ENCODE measurements at places on chromosomes 16 and 17. TPM values are rescaled to one million over a fixed set of nuclear protein-coding genes. Genes with fewer than 3 reads are reported as not detected.
A peak's percentile ranks its signal among the peaks of the same experiment; 100 is the strongest.

- DNase-seq, result no peak
Measured at GRCh38 chr17:2850991-2851390, 54.8 kb downstream of the RAP1GAP2 start.

DNA sequence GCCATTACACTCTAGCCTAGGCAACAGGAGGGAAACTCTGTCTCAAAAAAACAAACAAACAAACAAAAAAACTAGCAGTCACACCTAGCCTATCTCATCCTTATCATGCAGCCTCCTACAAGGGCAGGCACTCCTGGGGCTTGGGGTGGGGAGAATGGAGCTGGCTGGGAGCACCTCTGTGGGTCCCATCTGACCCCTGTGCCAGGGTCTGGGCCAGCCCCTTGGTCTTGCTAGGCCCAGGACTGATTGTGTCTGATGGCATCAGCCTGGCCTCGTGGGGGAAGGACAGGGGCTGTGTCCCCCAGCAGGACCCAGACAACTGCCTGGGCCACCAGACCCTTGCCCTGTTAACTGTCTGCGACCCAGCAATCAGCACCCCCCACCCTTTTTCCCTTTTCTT is 49.8 kb downstream of the SREBF1 start:
- DNase-seq, result no peak

DNA sequence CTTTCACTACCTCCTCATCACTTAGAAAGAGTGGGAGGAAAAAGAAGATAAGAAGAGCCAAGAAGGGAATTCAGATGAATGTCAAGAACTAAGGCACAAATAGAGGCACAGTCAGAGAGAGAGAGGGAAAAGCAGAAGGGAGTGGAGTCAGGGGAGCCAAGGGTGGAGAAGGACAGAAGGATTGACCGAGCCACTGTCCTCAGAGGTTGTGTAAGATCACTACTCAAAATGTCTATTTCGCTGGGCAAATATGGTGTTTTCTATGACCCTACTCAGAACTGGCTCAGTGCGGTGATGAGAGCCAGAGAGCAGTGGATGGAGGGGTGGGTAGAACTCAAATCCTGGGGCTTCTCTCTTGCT is 139.2 kb upstream of the HS3ST2 start:
- no peak for DNase-seq

DNA sequence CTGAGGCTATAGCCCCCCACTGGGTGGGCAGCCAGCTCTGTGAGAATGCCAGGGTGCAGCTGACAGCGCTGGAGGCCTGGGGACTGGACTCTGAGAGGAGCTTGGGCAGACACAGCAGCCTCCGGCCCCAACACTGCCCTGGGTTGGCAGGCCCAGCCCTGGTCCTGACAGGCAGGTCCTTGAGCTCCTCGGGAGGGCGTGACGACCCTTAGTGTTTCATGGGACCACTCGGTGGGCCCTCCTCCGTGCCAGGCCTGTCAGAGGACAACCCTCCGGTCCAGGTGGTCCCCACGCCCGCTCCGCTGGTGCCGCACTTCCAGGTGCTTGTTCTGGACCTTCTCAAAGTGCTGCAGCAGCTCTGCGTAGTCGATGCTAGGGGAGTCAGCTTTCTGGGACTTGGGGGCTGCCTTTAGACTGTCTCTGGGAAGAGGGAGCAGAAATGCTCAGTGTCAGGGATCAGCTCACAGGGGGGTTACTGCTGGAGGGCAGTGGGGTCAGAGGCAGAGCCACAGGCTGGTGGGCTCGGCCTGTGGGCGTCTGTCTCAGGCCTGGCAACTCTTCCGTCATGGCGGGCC is 1.9 kb upstream of the MTSS2 start:
- peak; percentile 33 for DNase-seq

DNA sequence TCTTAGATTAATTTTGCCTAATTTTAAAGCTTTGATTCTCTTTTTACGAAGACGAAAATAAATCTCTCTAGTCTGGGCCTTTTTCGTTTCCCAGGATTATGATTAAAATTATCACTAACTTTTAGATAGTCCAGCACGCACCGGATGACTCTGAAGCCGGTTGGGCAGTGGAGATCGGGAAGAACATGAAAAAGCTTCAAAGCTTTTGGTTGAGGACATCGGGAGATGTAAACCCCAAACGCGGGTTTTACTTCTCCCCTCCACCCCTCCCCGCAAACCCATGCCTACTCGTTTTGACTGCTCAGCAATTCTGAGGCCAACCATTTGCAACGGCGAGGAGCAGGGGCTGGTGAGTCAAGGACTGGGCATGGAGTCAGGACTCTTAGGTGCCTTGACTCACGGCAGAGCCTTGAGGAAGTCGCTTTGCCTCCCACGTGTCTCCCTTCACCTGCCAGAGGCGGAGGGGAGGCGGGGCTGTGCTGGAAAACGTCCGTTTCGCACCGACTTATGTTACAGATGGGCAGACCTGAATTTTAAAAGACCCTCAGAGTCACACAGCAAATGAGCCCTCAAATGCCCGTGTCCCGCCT is 989 bp upstream of the DUSP14 start:
- DNase-seq, result peak; percentile 84

UMOD gene
- not detected for total RNA-seq

RNF43 gene
- total RNA-seq, result 0.04 TPM

Measured in psoas muscle (tissue), 8 donors.